ENCODE measurements at places on chromosomes 4 and X.
A peak's percentile ranks its signal among the peaks of the same experiment; 100 is the strongest.

GRCh38 chr4:55879224-55879623 is 25.8 kb downstream of the EXOC1 start:
- DNase-seq = no peak

DNA sequence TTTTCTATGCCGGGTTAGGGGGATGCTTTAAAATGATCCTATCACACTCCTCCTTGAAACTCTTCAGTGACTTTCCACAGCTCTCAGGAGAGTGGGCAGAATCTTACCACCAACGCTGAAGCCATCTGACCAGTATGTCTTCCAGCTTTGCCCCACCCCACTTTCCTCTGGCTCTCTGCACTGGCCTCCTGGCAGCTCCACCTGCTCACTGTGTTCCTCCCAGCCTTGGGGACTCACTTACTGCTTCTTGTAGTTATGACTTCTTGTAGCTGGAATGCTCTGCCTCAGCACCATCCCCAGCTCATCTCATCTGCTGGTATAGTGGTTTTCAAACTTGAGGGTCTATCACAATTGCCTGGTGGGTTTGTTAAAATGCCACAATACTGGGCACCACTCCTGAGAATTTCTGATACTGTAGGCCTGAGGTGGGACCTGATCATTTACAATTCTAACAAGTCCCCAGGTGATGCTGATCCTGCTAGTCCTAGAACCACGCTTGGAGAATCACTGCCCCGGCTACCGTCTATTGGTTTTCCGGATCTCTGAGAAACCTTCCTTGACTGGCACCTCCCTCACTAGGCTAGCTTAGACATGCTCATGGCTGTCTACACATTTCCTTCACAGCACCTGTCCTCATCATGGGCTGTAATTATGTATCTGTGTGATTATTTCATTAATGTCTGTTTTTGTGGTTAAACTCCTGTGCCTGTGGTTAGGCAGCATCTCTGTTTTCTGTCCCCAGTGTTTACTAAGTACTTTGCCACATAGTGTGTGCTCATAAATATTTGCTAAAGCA is 152.2 kb downstream of the MGST2 start:
- DNase-seq = peak; percentile 41

GRCh38 chrX:54416965-54417364 is 23.2 kb upstream of the TSR2 start:
- DNase-seq = no peak

DNA sequence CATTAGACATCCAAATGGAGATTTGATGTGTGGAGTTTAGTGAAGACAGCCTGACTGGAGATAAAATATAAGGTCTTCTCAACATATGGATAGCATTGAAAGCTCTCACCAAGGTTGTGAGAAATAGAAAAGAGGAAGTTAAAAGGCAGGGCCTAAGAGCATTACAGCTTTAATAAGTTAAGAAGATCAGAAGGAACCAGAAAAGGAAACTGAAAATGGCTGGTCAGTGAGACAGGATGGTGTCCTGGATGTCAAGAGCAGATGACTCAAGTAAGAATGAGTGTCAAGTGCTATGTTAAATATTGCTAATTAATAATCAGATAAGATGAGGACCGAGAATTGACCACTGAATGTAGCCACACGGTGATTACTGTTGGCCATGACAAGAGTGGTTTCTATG is 642.9 kb downstream of the STPG2 start:
- no peak for DNase-seq

- DNase-seq = no peak
Measured at GRCh38 chrX:45758738-45759397, 558.2 kb upstream of the DIPK2B start.

GRCh38 chr4:150068300-150068960 is 9.8 kb upstream of the DCLK2 start:
- no peak for DNase-seq

GRCh38 chrX:63561425-63561824 is 210.3 kb upstream of the SPIN4 start:
- DNase-seq = no peak

DNA sequence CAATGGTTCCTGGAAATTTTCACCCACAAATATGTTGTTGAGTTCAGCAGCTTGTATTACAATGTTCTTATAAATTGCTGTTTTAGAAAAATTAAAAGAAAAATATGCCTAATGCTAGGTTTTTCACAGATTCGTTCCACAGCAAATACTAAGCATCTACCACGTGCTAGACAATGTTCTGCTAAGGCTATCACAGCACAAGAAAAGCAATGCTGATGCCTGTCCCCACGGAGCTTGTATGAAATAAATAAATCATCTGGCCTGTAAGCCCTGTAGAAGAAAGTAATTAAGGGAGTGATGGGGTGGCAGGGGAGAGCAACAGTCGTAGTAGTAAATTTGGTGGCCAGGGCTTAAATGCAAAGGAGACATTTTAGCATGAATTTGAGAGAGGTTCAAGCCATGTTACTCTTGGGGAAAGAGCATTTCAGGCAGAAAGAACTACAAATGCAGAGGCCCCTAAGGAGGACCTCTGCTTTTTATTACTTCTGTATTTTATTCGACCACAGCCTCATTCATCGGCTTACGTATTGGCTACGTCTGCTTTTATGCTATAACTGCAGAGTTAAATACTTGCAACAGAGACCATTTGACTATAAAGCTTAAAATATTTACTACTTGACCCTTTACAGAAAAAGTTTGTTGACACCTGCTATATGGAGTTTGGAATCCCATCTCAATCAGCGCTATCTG is 36.3 kb downstream of the ARAP2 start:
- no peak for DNase-seq

- no peak for DNase-seq
Measured at GRCh38 chrX:55636109-55636508, 12.9 kb downstream of the FOXR2 start.

GRCh38 chr4:38904090-38904666 is 36.6 kb downstream of the FAM114A1 start:
- DNase-seq = no peak

GRCh38 chr4:140659943-140660700 is 91.4 kb upstream of the UCP1 start:
- no peak for DNase-seq

DNA sequence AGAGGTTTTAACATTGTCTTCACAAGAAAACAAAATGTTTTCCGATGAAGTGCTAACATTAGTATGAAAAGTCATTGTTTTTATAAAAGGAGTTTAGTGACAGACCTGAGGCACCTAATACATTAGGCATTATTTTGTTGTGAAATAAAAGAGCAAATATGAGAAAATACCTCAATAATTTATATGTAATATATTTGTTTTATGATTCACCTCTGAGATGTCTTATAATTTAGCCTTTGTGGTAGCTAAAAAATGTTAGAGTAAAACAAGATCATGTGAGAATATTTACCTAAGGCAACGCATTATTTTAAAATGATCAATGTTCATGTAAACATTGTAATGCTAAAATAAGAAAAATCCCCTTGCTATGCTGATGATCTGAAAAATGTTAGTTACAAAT is 100.9 kb upstream of the WDFY3 start:
- DNase-seq = no peak

All from NCI-H1436 (cell line).